ENCODE measurements at places on chromosomes 2 and 18.

DNA sequence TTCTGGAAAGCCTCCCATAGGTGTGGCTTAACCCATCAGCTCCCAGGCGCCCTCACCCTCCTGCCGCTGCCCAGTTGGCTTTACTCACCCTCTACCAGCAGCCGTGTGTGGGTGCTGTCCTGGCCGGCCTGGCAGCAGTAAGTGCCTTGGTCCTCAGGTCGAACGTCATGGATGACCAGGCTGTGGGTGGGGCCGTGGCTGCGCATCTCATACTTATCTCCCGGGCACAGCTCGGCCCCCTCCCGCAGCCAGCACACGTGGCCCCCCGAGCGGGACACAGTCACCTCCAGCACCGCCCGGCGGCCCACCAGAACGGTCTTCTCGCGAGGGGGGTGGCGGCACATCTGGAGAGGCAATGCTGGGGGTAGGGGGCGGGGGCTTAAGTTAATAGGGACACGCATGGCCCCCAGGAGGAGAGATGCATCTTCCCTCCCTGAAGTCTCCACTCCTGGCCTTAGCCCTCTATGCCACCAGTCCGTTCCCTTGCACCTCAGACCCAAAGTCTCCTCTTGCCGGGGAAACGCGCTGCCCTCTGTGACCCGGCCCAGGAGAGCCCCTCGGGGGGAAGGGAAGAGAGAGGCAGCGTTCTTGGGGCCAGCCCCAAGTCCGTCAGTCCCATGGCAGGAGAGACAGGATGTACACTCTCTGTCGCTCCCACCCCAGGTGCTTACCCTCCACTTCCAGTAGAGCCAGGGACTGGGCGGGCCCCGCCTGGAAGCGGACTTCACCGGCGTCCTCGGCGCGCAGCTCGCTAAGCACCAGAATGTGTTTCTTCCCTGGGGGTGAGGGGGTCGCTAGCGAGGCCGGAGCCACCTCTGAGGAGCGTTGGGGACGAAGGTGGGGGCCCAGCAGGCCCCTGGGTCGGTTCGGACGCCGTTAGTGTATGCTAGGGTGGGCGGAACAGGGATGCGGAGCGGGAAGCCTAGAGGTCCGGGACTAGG is 7.9 kb downstream of the TMEM198 start:
- no peak for DNase-seq

- DNase-seq = no peak
These were observed 318.7 kb downstream of the PDE11A start for GRCh38 chr2:177753682-177754491.

- no peak for DNase-seq
These were observed 24.4 kb upstream of the GAREM2 start for GRCh38 chr2:26148501-26148900.

DNA sequence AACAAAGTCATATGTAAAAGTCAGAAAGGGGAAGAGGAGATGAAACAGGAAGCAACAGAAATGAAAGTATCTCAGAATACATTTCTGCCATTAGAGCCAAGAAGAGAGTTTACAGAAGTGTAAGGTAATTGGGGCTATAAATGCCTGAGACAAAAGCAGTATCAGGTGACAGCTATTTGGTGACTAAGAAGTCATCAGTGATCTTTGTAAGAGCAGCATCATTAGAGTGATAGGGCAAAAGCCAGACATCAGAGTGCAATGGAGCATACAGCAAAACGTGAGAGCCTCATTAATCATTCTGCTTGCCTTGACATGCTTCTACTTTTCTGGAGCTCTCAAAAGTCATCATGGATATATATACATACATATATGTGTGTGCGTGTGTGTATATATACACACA is 804.7 kb upstream of the PIK3C3 start:
- DNase-seq = no peak

DNA sequence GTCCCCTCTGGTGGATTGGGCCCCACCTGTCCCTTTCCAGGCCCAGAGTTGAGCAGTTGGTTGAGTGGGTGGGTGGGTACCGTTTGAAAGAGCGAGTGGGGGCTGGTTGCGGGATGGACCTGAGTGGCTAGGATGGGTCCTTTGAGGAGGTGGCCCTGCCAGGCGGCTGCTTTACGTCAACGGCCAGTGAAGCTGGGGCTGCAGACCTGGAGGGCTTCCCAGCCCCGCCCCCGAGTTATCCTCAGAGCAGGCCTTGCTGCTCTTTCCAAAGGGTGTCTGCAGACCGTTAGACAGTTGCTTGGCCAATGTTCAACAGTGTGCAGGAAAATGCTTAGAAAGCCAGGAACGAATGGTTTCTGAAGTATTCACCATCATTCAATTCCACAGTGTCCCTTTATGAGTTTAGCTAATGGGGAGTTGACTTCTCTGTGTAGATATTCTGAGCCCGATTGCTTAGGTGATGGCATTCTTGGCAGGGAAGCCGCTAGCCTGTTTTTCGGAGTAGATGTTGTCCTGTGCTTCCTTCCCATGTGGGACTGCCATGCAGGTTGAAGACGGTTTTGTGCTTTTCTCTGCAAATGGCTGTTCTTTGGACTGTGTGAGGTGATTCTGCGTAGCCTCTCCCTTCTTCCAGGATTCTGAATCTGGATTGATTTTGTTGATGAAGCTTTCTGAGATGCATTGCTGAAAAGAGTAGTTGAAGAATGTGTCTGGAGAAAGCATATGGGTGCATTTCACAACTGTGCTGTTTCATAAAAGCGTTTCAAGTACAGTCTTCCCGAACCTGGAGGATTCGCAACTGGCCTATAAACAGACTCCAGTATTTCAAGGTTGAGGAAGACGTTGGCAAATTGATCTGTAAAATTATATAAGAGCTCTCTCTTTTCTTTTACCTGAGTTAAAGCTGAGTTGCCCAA is 45.8 kb downstream of the LDLRAD4 start:
- no peak for DNase-seq

DNA sequence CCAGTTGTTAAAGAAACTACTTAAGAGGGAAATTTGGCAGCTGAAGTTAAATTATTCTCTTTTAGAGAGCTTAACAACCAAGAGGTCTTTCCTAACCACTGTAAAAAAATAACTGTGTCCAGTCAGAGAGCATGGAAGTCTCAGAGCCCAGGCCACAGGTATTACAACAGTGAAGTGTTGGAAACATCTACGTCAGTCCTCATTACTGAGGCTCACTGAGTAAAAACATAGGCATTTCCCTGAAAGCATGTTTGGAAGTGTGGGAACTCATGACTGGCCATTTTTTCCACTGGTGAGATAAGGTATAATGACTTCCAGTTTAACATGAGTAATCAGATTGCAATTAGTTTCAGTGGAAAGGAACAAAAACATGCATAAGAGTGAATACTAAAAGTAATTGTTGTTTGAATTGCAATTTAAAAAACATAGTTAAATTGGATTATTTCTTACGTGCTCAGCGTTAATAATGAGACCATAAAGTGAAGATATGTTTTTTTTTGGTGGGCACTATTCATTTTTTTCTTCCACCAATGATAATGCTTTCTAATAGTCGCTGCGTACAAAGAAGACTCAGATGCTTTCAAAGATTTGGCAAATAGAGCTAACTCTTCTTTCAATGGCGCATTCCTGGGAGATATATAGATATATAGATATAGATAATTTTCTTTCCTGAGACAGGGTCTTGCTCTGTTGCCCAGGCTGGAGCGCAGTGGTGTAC is 60.8 kb downstream of the EFEMP1 start:
- no peak for DNase-seq

- no peak for DNase-seq
These were observed 152.8 kb upstream of the RIOK3 start for GRCh38 chr18:23300231-23300805.

DNA sequence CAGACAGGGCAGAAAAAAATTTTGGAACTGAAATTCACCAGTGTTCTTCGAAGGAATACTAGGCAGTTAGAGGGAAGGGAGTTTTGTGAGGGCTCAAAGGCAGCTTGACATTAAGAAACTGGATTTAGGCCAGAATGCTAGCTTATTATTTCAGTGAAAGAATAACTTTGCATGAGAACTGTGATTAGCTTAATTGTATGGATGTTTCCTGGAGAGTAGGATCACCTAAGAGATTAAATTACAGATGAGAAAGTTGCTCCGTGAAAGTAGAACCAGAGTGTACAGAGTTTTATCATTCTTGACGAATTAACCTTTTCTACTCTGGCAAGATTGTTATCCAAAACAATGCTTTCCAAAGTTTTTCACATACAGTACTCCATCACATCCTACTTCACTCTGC is 6.2 kb downstream of the SPAG16 start:
- DNase-seq = no peak

GRCh38 chr18:62458346-62458745 is 64.5 kb upstream of the ZCCHC2 start:
- no peak for DNase-seq

- no peak for DNase-seq
These were observed 319.4 kb upstream of the SLC39A10 start for GRCh38 chr2:195337597-195337996.

DNA sequence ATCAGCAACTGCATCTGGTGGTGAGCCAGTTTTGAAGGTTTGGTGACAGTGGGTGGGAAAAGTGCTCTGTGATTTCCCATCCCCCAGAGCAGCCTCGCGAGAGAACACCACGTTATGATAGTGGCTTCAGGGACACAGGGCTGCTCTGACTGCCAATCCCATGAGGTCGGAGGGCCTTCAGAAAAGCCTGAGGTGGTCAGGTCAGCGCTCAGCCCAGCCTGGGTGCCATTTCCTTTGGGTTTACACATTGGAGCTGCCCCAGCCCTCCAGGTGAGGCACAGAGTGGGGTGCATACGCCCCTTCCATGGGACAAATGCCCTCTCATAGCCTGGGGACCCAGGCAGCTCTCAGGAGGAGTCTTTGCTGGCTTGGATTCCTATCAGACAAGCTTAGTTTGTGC is 126.8 kb downstream of the KCTD1 start:
- no peak for DNase-seq

GRCh38 chr2:72920318-72921087 is 3.2 kb downstream of the EMX1 start:
- no peak for DNase-seq

DNA sequence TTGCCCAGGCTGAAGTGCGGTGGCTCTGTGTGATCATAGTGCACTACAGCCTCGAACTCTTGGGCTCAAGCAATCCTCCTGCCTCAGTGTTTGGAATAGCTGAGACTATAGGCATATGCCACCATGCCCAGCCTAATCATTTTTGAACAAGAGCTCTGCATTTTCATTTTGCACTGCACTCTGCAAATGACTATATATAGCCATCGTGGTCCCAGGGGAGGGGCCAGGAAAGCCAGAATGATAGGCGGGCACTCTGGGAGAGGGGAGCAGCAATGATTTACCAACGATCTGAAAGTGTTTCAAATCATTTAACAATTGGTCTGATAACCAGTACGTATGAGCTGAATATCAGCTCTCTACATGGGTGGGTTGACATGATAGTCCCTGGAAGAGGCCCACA is 22.3 kb upstream of the ST3GAL5 start:
- no peak for DNase-seq

- DNase-seq = no peak
These were observed 4.7 kb downstream of the EEF1B2 start for GRCh38 chr2:206164261-206164862.

DNA sequence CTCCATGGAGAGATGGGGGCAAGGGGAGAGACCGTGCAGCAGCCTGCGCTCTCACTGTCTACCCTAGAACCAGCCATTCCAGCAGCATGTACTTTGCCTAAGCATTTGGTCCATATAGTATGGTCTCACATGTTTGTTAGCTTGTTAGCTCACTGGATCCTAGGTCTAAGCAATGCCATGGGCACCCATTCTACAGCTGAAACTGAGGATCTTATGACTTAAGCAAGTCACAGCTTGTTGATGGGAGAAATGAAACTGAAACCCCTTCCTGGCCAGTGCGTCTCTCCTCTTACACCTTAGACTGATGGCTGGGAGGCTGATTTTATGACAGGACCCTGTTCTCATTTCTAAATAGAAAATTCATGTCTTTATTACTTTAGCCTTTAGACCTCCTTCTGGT is 90.1 kb downstream of the EPAS1 start:
- no peak for DNase-seq

DNA sequence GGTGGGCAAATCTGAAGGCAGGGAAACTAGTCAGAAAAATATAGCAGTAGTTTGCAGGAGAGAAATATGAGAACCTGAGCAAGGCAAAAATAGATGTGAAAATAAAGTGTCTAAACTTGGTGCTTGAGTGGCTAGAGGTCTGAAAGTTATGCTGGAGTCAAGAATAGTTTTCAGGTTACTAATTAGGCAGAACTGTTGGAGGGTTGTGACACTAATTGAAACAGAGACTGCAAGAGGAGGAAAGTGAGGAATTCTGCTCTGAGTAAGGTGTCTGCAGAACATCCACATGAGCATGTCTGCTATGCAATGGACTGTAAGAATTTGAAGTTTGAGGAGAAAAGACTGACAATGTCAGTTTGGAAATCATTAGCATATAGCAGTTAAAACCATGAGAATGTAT is 444.0 kb upstream of the LRRTM1 start:
- DNase-seq = no peak

- DNase-seq = no peak
These were observed 622.5 kb downstream of the RNF144A start for GRCh38 chr2:7539760-7540159.

- DNase-seq = no peak
These were observed 107.7 kb downstream of the MDH1 start for GRCh38 chr2:63696496-63696895.

GRCh38 chr2:227188292-227188691 is 23.9 kb downstream of the COL4A3 start:
- no peak for DNase-seq

DNA sequence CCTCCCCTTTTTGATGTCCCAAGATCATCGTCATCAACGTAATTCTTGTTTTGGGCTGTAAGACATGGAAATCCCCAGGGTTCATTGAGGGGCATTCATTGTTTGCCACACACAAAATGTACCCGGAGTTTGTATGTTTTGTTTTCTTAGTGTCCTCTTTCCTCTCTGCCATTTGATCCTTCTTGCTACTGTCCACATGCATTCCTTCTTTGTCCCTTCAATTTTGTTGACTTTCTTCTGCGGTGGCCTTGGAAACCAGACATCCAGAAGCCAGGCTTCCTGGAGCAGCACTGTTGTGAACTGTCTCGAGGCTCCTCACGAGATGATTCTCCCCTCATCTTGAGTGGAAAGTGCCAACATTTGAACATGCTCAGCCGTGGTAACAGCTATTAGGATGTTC is 24.8 kb downstream of the IGFBP2 start:
- DNase-seq = no peak

GRCh38 chr2:102141970-102142828 is at the start of gene IL1R1:
Gene IL1R1, plus strand, starts transcription at chr2:102142746. Its CDS starts 14,979 bp downstream, at chr2:102157725.
- no peak for DNase-seq

- DNase-seq = no peak
These were observed 11.1 kb downstream of the OTOF start for GRCh38 chr2:26466662-26467310.
